Activated CD4-positive, alpha-beta T cell treated with anti-CD3 and anti-CD28 coated beads, Interleukin-2, amount 10 ng/mL, durations not matched to agents 24 days and 14 days (primary cell): ENCODE measurements at places on chromosomes 2 and 18. TPM values are rescaled to one million over a fixed set of nuclear protein-coding genes. Genes with fewer than 3 reads are reported as not detected.

Gene STEAP3
- total RNA-seq = 0.16 and 0.19 TPM in 2 replicates

Gene IL1R1
- 1.7 and 2.2 TPM in 2 replicates for total RNA-seq

Gene ADAM23
- total RNA-seq = 0.05 and 0.38 TPM in 2 replicates

Gene CXCR1
- not detected in 2 replicates for total RNA-seq

DNA sequence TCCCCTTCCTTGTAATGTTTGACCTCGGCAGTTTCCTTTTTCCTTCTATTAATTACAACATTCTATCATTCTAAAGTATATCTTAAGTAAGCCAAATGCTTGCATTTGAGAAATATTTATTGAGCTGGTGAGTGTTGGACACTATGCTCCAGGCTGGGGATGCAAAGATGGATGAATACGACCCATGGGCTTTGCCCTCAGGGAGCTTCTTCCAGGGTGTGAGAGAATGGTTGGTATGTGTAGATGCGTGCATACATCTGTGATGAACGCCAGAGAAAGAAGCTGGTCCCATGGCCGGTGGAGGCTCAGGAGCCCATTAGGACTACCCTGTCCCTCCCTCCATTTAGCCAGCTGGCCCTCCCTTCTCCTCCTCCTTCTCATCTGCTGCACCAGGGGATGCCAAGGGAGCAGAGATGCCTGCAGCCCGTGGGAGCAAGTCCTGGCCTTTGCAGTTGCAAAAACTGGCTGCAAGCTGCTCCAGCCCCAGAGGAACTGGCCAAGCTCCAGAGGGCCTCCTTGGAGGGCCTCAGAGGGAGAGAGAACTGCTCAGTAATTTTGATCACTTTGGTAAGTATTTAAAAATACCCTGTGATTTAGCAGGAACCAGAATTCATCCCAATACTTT is 65.7 kb upstream of the FOSL2 start:
- DNase-seq = no peak
- H3K4me1 ChIP-seq = peaks cover 17% of the 10 kb centered on the region
- no peak overlapping the region for H3K4me3 ChIP-seq
- no peak overlapping the region for H3K27ac ChIP-seq
- no peaks in the 10 kb centered on the region for H3K27me3 ChIP-seq
- H3K36me3 ChIP-seq = peaks cover 16% of the 10 kb centered on the region

GRCh38 chr2:1972948-1973347 is 228.6 kb upstream of the PXDN start:
- no peaks in the 10 kb centered on the region for H3K36me3 ChIP-seq
- H3K4me1 ChIP-seq = no peaks in the 10 kb centered on the region
- H3K27me3 ChIP-seq = no peaks in the 10 kb centered on the region
- DNase-seq = no peak

DNA sequence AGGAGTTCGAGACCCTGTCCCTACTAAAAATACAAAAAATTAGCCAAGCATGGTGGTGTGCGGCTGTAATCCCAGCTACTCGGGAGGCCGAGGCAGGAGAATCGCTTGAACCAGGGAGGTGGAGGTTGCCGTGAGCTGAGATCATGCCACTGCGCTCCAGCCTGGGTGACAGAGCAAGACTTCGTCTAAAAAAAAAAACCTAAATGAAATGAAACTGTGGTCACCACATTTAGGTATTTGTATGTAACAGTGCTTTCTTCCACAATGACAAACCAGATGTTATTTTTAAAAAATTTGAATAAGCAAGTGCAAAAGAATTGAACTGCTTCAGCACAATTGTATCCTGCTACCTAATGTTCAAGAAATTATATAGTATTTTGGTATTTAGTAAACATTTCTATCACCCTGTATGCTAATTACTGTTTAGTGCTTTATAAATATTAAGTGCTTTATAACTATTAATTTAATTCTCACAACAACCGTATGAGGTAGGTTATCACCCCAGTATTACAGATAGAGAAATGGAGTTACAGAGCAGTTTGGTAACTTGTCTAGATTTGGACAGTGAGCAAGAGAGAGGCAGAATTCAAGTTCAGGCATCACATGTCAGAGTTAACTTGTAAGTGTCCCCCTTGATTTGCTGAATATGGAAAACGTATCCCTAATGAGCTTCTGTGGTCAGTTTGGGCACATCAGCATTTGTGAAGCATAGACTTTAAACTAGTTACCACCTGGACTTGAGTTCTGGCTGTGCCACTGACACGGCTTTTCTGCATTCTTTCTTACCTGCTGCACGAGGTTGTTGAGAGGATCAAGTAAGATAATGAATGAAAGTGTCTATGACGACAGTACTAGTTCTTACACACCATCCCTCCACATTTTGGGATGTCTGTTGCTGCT is 14.4 kb downstream of the PHLPP1 start:
- H3K27ac ChIP-seq = no peak overlapping the region
- no peaks in the 10 kb centered on the region for H3K4me1 ChIP-seq
- DNase-seq = no peak

DNA sequence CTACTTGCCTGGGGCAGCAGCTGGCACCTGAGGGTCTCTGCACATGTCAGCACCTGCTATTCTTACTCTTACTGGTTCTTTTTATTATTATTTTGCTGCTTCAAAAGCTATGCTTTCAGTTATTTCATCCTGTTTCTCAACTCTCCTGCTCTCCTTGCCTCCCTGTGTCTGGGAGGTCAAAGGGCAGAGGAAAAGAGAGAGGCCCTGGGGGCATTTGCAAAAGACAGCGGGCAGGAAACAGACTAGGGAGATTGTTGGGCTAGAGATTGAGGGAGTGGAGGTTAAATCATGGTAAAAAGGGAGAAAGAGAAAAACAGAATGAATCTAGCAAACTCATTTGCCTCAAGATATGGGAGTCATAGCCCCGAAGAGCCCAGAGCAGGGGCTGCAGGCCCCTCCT is 21.1 kb upstream of the RPL31 start:
- H3K4me3 ChIP-seq = no peak overlapping the region
- peaks cover 4% of the 10 kb centered on the region for H3K4me1 ChIP-seq
- H3K27me3 ChIP-seq = peaks cover 2% of the 10 kb centered on the region

- no peak overlapping the region for H3K4me3 ChIP-seq
- peaks cover 8% of the 10 kb centered on the region for H3K4me1 ChIP-seq
- H3K27ac ChIP-seq = no peak overlapping the region
- no peaks in the 10 kb centered on the region for H3K27me3 ChIP-seq
These were observed 2.0 kb upstream of the ZC3H6 start for GRCh38 chr2:112273349-112273748.

- no peaks in the 10 kb centered on the region for H3K4me1 ChIP-seq
- DNase-seq = no peak
- H3K4me3 ChIP-seq = no peak overlapping the region
- H3K36me3 ChIP-seq = no peaks in the 10 kb centered on the region
- H3K27me3 ChIP-seq = no peaks in the 10 kb centered on the region
- H3K27ac ChIP-seq = no peak overlapping the region
These were observed 563.9 kb downstream of the DCC start for GRCh38 chr18:52903857-52904256.

GRCh38 chr2:152730591-152731333 is 12.3 kb downstream of the ARL6IP6 start:
- peaks cover 22% of the 10 kb centered on the region for H3K4me1 ChIP-seq
- H3K36me3 ChIP-seq = peaks cover 7% of the 10 kb centered on the region
- H3K4me3 ChIP-seq = peak overlapping the region; percentile 32
- peak overlapping the region; percentile 2 for H3K27ac ChIP-seq
- peak; percentile 84 for DNase-seq

DNA sequence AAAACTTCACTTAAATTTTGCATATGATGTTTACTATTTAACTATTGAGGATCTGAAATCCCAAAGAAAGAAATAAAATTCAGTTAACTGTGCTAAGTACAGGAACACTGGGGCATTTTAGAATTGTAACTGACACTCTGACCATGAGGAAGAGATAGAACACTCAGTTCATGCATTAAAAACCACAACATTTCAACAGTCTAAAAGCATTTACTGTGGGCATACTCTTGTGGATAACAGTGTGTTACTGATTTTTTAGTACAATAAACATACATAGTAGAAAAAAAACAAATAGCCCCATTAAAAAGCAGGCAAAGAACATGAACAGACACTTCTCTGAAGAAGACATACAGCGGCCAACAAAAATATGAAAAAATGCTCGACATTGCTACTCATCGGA is 1122.7 kb upstream of the PIK3C3 start:
- DNase-seq = no peak
- no peaks in the 10 kb centered on the region for H3K36me3 ChIP-seq
- no peaks in the 10 kb centered on the region for H3K4me1 ChIP-seq

- H3K27me3 ChIP-seq = no peaks in the 10 kb centered on the region
- H3K4me3 ChIP-seq = no peak overlapping the region
- DNase-seq = no peak
- H3K27ac ChIP-seq = no peak overlapping the region
- H3K36me3 ChIP-seq = peaks cover 49% of the 10 kb centered on the region
These were observed 56.2 kb downstream of the ZCCHC2 start for GRCh38 chr18:62578980-62579511.

DNA sequence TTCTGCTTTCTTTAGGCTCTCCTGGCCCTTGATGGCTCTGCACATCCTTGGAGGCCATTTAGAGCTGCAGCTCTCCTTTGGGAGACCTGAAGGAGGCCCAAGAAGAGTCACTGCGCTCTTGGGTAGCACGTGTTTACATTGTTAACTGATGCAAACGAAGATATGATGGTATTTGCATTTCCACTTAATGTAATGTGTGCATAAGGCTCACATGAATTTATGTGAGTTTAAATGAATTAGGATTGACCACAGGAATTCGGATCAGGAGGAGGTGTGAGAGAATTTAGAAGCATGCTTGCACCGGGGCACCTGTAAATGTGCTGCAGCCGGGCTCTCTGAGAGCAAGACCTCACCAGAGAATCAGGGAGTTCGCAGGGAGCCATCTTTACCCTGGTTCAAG is 7.5 kb downstream of the SH3RF3 start:
- peaks cover 19% of the 10 kb centered on the region for H3K4me1 ChIP-seq
- no peak for DNase-seq
- no peak overlapping the region for H3K27ac ChIP-seq
- peaks cover 75% of the 10 kb centered on the region for H3K27me3 ChIP-seq
- no peaks in the 10 kb centered on the region for H3K36me3 ChIP-seq
